ENCODE measurements at places on chromosomes 11 and 22. TPM values are rescaled to one million over a fixed set of nuclear protein-coding genes. Genes with fewer than 3 reads are reported as not detected.

Gene RIMBP3C
- total RNA-seq = 0.87 TPM

Gene TSGA10IP
- not detected for total RNA-seq

Gene DDX25
- not detected for total RNA-seq

Gene TENM4
- 6.8 TPM for total RNA-seq

Gene EEF1G
- total RNA-seq = 1,125 TPM

Gene ANKK1
- 1.6 TPM for total RNA-seq

Gene AGBL2
- 6.4 TPM for total RNA-seq

Gene MS4A12
- not detected for total RNA-seq

Gene SCO2
- 2.4 TPM for total RNA-seq

Gene OR2AG2
- total RNA-seq = 0.11 TPM

Gene OR52I1
- total RNA-seq = not detected

Gene DCPS
- 5.1 TPM for total RNA-seq

Gene TMEM179B
- total RNA-seq = 47.3 TPM

Gene GLB1L2
- 0.54 TPM for total RNA-seq

Gene KCNK4
- total RNA-seq = not detected

Gene SMDT1
- 4.2 TPM for total RNA-seq

Gene CPT1B
- total RNA-seq = 3.9 TPM

Gene OVOL1
- total RNA-seq = 1.3 TPM

Gene SYNGR1
- total RNA-seq = 44.4 TPM

Gene MIOX
- total RNA-seq = not detected

Gene ENTHD1
- total RNA-seq = not detected

Gene CST6
- 66.6 TPM for total RNA-seq

Gene MMP3
- 3.6 TPM for total RNA-seq
